ENCODE measurements at places on chromosomes 1 and 21.

- DNase-seq: no peak
Observed at GRCh38 chr1:87673309-87673708, 344.6 kb downstream of the LMO4 start.

DNA sequence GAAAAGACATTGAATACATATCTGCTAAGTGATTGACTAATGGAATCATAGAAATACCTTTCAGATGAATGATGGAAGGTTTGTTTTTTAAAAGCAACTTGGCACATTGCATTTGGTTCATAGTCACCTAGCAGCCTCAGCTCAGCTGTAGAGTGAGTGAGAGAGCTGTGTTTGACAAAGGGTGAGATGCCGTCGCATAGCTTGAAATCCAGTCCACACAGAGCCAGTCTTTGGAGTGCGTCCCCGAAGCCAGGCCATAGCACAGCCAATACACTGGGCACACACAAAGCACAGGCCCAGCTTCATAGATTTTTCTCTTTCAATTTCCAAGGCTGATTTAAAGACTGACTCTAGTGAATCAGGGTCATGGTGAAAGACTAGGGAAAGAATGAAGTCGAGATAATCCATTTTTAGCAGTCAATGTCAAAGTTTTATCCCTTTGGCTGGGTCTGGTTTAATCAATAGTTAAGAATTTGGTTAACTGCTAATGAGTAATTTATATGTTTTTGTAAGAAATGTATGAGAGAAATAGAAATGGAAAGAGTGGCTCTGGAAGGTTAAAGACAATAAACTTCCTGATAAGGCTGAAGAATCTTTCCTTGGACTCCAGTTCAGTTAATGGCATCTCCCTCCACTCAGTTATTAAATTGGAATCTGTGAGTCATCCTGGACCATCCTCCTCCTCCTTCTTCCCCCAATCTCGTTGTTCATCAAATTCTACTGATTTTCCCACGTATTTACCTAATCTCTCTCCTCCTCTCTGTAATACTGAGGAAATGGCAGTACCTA lies 101.2 kb upstream of the IRF2BP2 start:
- DNase-seq: no peak

DNA sequence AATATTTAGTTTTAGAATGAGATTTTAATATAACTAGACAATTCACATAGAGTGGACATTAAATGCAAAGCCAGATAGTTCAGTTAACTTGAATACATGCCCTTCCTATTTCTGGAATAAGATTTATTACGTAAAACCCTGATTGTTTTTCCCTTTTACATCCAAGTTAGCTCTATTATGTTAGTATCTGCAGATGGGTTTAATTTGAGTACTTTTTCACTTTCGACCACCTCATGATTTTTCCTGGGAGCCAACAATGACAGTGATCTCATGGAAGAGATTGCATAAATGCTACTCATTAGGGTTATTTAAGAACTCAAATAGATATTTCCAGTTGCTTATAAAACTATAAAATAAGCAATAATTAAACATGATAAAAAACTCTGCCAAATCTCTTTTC lies 199.4 kb upstream of the PTGFR start:
- DNase-seq: no peak

- DNase-seq: no peak
Observed at GRCh38 chr1:248831842-248832241, 6.1 kb upstream of the SH3BP5L start.

DNA sequence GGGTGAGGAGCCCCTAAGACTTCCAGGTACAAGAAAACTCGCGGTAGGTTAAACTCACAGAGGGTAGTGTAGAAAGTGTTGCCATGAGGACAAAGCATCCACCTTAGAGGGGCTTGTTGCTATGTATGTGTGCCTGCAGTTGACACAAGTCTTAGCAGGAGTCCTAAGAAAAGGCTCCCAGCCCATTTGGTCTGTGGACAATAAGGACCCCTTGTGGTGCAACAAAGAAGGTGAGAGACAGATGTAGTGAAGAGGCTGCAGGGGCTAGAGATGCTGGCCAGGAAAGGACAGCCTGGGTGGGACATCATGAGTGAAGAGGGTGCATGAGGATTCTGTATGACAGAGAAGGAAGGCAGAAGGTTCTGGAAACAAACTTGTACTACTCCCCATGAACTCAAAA lies 36.3 kb upstream of the IL10 start:
- DNase-seq: no peak

DNA sequence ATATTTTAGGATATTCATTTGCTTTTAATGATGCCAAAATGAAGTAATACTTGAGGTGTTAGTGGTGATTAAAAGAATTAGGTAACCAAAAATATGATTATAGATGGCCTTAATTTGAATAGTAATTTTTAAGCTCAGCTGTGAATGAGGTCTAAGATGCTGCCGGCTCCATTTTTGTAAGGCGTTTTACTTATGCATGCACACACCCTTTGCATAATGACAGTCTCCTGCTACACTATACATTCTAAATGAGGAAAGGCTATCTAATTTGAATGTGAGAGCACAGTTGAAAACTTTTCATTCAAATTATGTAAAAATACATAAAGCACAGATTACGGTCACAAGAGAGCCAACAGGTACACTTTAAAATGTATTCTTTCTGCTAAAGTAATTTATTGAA lies 41.6 kb downstream of the RGS21 start:
- no peak for DNase-seq

DNA sequence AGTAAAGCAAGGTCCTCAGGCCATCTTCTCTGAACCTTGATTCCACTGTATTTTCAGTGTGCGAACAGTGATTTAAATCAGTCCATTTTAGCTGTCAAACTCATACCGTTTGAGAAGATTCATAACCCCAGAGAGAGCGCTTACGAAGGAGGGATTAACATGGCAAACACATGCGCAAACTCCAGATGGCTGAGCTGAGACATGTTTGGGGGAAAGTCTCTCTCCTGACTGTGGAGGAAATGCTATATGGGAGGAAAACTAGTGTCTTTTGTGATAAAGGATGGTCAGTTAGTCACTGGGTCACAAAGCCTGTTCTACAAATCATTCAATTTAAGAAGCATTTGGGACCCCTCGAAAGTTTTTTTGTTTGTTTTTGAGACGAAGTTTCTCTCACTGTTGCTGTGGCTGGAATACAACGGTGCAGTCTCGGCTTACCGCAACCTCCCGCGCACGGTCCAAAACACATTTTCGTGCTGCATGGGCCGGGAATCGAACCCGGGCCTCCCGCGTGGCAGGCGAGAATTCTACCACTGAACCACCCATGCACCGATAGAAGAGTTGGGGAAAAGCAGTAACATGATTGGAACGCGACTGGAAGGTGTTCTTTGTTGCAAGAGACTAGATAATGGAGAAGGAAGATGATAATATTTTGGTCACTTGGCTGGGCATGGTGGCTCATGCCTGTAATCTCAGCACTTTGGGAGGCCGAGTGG lies 58.4 kb upstream of the CXADR start:
- DNase-seq: peak; percentile 52

- DNase-seq: peak; percentile 37
Observed at GRCh38 chr1:39852214-39852791, 31.0 kb downstream of the TRIT1 start.
